ENCODE measurements at places on chromosomes 7 and 10. TPM values are rescaled to one million over a fixed set of nuclear protein-coding genes. Genes with fewer than 3 reads are reported as not detected.

GRCh38 chr10:96789571-96790108 is 42.5 kb upstream of the LCOR start:
- H3K27ac ChIP-seq: peak overlapping the region; percentile 78
- peaks cover 19% of the 10 kb centered on the region for H3K4me1 ChIP-seq
- H3K4me3 ChIP-seq: peak overlapping the region; percentile 48
- H3K27me3 ChIP-seq: no peaks in the 10 kb centered on the region
- no peaks in the 10 kb centered on the region for H3K36me3 ChIP-seq
- DNase-seq: no peak

DNA sequence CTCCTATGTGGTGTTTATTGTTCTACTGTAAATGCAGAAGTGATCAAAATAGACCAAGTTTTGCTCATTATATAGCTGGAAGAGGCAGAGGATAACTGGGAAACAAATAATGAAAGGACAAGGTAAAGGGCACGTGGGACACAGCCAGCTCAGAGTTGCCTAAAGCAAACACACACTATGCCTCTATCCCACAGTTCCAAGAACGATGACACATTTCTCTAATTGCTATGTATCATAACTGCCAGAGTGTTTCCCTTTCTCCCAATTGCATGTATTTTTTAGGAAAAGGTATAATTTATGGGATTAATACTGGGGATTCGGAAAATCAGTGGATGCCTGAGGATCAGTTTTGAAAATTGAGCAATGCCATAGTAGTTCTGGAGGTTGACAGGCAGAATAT is 49.0 kb downstream of the CCDC71L start:
- H3K27ac ChIP-seq: no peak overlapping the region
- DNase-seq: no peak
- no peak overlapping the region for H3K4me3 ChIP-seq
- peaks cover 3% of the 10 kb centered on the region for H3K27me3 ChIP-seq
- no peaks in the 10 kb centered on the region for H3K36me3 ChIP-seq
- no peaks in the 10 kb centered on the region for H3K4me1 ChIP-seq

DNA sequence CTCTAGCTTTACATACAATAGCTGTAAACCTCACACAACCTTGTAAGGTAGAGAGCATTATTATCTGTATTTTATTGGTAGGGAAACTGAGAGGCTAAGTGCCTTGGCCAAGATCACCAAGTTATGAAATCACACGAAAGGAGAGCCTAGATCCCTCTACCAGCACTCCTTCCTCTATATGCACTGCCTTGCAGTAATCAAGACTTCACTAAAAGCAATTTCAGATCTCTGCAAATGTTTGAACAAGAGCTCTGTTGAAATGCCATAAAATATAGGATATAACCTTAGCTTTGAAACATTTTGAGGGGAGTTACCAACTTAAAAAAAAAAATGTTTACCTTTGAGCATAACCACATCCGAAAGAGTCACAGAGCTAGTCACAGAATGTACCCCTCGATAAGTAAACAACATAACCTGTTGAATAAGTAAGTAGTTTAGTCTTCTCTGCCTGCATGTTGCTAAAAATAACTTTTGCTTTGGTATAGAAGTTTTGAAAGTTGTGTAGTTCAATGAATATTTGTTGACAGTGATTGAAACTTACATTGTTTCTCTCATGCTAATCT is 709.4 kb downstream of the AUTS2 start:
- no peak for DNase-seq
- no peak overlapping the region for H3K4me3 ChIP-seq
- H3K4me1 ChIP-seq: no peaks in the 10 kb centered on the region
- H3K27me3 ChIP-seq: no peaks in the 10 kb centered on the region
- H3K36me3 ChIP-seq: peaks cover 8% of the 10 kb centered on the region
- H3K27ac ChIP-seq: no peak overlapping the region

DNA sequence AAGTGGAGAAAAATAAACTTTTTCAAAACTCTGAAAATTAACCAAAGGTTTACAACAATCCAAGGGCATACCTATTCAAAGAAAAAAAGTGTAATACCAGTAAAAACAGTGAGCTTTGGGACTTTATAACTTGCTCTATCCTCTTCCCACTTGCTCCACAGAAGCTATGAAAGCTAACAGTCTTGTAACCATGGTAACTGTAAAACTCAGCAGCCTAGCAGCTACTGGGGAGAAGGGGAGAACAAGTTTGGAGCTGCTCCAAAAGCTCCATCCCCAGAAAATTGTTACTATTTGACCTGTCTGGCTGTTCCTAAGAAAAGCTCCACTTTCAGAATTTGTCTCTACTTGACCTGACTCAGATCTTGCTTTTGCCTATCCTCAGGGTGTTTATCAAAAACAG is 191.5 kb downstream of the OTUD1 start:
- H3K27ac ChIP-seq: no peak overlapping the region
- no peaks in the 10 kb centered on the region for H3K36me3 ChIP-seq
- H3K27me3 ChIP-seq: peaks cover 6% of the 10 kb centered on the region
- no peak overlapping the region for H3K4me3 ChIP-seq

GRCh38 chr10:106392778-106393177 is 771.7 kb downstream of the SORCS1 start:
- no peaks in the 10 kb centered on the region for H3K4me1 ChIP-seq
- DNase-seq: no peak
- no peaks in the 10 kb centered on the region for H3K36me3 ChIP-seq
- H3K27ac ChIP-seq: no peak overlapping the region
- no peaks in the 10 kb centered on the region for H3K27me3 ChIP-seq

SLC16A9 gene
- total RNA-seq: 0.81 TPM

DNA sequence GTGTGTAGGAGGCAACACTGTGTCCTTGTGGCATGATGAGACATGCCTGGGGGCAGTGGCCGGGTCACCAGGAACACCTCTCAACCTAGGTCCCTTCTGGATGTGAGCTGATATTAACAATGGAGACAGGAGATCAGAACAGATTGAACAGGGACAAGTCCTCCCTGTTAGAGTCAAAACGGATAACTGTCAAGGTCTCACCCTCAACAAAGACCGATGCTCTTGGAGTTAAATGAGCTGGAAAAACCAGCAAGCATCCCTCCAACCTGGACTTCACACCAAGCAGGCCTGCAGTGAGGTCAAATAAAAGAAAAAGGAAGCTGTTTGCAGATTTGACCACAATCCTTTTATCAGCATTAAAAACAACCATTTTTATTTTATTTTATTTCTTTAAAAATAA is 49.0 kb downstream of the SLIT1 start:
- H3K27ac ChIP-seq: no peak overlapping the region
- no peak overlapping the region for H3K4me3 ChIP-seq
- no peak for DNase-seq
- H3K27me3 ChIP-seq: peaks cover 14% of the 10 kb centered on the region
- H3K36me3 ChIP-seq: no peaks in the 10 kb centered on the region

DNA sequence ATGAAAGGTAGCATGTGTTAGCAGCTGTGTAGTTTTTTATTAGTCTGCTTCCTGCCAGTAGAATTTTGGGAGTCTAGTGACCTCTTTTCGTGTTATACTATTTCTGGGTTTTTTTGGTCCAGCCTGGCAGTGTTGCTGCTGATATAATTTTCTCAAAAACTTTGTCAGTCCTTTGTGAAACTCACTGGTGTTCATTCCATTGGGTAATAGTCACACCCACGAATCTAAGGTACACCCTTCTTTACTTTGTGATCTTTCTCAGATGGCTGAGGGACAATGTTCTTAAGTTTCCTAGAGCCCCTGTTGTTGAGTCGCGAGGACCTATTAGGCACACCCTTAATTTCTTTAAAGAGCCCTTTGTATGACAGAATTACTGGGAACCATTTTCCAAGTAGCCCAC is 52.3 kb downstream of the TPST1 start:
- H3K4me3 ChIP-seq: no peak overlapping the region
- no peak for DNase-seq
- no peak overlapping the region for H3K27ac ChIP-seq
- H3K27me3 ChIP-seq: peaks cover 2% of the 10 kb centered on the region
- peaks cover 4% of the 10 kb centered on the region for H3K4me1 ChIP-seq

SPDYE8 gene
- total RNA-seq: not detected

DNA sequence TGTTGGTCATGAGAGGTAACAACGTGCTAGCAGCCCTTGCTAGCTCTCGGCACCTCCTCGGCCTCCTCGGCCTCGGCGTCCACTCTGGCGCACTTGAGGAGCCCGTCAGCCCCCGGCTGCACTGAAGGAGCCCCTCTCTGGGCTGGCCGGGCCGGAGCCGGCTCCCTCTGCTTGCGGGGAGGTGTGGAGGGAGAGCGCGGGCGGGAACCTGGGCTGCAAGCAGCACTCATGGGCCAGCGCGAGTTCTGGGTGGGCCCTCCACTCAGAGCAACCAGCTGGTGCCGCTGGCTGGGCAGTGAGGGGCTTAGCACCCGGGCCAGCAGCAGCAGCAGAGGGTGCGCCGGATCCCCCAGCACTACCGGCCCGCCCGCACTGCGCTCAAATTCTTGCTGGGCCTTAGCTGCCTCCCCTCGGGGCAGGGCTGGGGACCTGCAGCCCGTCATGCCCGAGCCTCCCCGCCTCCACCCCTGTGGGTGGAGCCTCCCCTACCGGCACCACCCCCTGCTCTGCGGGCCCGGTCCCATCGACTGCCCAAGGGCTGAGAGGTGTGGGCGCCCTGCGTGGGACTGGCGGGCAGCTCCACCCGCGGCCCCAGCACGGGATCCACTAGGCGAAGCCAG is 96.1 kb downstream of the PAXIP1 start:
- no peak for DNase-seq
- no peak overlapping the region for H3K27ac ChIP-seq
- H3K4me1 ChIP-seq: no peaks in the 10 kb centered on the region
- H3K27me3 ChIP-seq: peaks cover 10% of the 10 kb centered on the region
- no peaks in the 10 kb centered on the region for H3K36me3 ChIP-seq
- no peak overlapping the region for H3K4me3 ChIP-seq

CCDC172 gene
- not detected for total RNA-seq

All from activated B cell treated with CpG ODN at 0.5 μM for 24 hours (primary cell).